ENCODE measurements at places on chromosomes 12 and 14.
A peak's percentile ranks its signal among the peaks of the same experiment; 100 is the strongest.

DNA sequence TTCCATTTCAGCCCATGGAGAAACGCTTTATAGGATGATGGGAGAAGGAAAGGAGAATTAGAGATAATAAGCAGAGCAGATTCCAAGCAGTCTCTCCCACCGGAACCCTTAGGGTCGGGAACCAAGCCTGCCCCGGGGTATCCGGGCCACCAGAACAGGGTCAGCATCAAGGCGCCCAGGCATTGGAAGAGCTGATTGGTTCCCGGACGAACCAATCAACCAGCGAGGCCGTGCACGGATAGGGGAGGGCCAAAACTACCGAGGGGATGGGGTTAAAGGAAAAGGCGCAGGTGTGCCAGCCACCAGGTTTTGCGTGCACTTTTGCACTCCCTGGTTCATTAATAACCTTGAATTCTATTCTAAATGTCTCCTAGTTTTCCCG, 1.7 kb downstream of the PPM1H start:
- no peak for DNase-seq

- no peak for DNase-seq
Observed at GRCh38 chr12:28582672-28583376, 392.6 kb downstream of the CCDC91 start.

DNA sequence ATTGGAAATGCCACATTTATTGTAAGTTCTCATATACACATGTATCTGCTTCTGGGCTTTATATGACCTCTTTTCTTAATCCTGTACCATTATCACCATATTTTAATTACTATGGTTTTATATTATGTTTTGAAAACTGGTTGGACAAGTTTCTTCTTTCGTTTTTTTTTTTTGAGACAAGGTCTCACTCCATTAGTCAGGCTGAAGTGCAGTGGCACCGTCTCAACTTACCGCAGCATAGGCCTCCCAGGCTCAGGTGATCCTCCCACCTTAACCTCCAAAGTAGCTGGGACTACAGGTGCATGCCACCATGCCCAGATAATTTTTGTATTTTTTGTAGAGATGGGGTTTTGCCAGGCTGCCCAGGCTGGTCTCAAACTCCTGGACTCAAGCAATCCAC, 44.6 kb downstream of the GALNT4 start:
- no peak for DNase-seq

DNA sequence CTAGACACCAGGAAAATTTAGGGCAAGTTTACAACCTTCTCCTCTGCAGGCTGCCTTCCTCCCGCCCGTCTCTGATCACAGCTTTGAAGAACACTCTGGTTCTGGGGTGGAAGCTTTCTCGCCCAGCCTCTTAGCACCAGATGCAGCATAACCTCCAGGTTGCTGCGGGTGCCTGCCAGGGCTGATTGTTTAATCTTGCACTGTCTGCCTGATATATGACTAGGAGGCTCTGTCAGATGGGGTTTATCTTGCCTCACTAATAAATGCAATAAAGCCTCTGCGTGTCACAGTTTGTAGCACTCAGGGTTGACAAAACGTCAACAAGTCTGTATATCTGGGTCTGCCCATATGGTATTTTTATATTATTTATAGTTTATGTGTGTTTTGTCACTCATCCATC, 388.2 kb downstream of the FUT8 start:
- DNase-seq, result no peak

DNA sequence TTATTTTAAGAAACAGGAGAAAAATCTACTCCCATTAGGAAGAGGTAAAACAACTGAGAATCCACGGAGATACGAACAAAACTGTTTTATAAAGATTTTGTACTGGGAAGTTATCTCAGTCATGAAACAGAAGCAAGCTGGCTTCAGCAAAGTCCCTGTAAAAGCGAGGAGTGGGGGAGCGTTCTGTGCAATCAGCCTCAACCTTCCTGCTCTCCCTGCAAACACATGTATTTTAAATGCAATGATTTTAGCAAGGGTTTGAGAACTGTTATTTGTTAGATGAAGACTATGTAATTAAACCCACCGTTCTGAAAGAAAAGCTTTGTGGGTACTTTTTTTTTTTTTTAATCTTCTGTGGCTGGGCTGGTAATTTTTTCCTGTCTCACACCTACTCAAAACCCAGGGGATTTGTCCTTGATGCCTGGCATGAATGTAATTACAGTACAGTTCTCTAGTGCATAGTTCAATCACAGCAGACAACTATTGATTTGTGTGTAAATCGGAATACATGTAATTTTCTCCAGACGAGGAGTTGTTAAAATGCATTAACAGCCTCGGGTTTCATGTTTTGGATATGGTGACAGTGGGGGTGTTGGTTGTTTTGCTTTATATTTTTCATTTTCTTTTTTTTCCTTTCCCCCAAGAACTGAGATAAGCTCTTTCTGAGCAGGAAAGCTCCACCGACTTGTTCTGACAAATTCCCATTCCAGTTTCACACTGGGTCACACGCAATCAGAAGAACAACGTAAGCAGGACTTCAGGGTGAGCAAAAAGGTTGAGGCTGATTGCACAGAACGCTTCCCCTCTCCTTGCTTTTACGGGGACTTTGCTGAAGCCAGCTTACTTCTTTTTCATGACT, 153.6 kb downstream of the PHLDA1 start:
- DNase-seq, result no peak

- no peak for DNase-seq
Observed at GRCh38 chr14:94022532-94023411, 3.4 kb upstream of the OTUB2 start.

GRCh38 chr12:68368327-68368726, 36.2 kb upstream of the MDM1 start:
- no peak for DNase-seq

GRCh38 chr12:71938728-71939385, at the start of gene TPH2:
Gene TPH2 (plus strand): TSS chr12:71938845. CDS start chr12:71938987, 142 bp downstream.
- peak; percentile 25 for DNase-seq

GRCh38 chr14:34098045-34098984, 147.4 kb upstream of the EGLN3 start:
- no peak for DNase-seq

DNA sequence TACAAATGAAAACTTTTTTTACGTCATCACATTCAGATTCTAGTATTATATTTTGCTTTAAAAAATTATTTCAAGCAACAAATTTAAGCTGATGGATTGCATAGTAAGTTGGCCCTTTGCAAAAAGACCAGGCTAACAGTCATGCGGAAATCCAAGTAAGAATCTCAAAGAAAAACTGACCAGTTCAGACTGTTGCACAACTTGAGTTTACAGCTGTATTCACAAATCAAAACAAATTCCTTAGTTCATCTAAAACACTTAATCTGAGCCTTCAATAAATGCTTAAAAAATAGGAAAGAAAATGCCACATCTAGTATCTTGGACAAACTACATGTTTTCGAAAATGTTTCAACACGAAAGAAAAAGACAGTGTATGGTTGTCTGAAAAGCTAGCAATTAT, 847 bp downstream of the CCDC59 start:
- DNase-seq, result no peak

- DNase-seq, result no peak
Observed at GRCh38 chr12:109288571-109288970, 20.5 kb downstream of the FOXN4 start.

GRCh38 chr12:30926243-30927221, at the start of gene TSPAN11:
Gene TSPAN11 (plus strand): TSS chr12:30926748. CDS start chr12:30953992, 27,244 bp downstream.
- DNase-seq, result peak; percentile 1

DNA sequence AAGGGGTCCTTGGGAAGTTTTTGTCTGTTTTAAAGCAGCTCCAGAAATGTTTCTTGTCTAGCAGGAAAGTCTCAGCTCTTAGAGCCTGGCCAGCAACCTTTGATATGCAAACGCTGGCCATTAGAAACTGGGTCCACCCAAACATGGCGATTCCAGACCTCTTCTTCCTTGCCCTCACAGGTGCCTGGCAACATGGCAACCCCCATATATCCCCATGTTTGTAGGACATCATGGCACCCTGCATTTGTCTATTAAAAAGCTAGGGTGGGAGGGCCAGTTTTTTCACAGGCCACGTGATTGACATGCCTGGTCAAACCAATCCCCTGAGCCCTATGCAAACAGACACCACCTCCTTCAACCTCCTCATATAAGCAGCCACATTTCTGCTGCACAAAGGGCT, 848.7 kb upstream of the FOXG1 start:
- no peak for DNase-seq

- no peak for DNase-seq
Observed at GRCh38 chr12:130073721-130074120, 88.5 kb upstream of the FZD10 start.

DNA sequence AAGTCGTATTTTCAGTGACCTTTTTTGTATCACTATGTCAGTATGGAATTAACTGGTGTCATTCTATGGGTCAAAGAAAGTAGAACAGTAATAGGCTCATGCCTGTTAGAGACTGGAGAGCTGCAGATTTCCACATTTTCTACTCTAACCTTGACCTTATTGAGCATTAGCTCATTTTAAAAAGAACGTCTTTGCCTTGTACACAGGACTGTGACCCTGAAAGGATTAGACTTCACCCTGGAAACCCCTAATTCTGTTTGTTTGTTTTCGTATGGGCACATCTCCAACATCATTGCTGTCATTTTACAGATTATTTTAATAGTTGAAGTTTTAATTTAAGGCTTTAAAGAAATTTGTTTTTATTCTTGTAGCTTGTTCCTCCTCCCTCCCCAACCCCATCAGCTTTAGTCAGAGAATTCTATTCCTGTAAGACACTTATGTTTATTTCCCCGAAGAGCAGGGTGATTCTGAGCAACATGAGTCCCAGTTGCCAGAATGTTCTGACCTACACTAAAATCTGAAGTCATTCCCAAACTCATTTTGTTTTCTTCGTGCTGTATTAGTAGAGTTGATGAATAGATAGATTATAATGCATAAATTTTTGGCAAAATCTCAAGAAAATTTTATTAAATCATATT, 451.3 kb downstream of the FOXG1 start:
- DNase-seq, result no peak

GRCh38 chr12:65857840-65858239, 33.6 kb downstream of the HMGA2 start:
- no peak for DNase-seq

- no peak for DNase-seq
Observed at GRCh38 chr12:111330800-111331752, 37.8 kb downstream of the PHETA1 start.

- DNase-seq, result peak; percentile 78
Observed at GRCh38 chr12:108633534-108634248, at the start of gene SELPLG. Gene SELPLG (minus strand): TSS chr12:108633894. CDS start chr12:108624307, 9,587 bp downstream.

GRCh38 chr12:98053202-98053601, 462.2 kb upstream of the TMPO start:
- DNase-seq, result no peak

DNA sequence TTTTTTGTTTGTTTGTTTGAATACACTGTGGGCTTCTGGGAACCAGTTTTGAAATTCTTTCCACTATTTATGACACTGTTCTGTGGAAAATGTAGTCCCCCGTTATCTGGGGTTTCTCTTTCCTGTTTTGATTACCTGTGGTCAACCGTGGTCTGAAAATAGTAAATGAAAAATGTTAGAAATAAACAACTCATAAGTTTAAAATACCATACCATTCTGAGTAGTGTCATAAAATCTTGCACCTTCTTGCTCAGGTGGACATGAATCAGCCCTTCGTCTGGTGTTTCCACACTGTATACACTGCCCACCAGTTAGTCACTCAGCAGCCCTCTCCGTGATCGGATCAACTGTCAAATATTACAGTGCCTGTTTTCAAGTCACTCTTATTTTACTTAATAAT, 5.1 kb upstream of the PAPOLA start:
- DNase-seq, result no peak

DNA sequence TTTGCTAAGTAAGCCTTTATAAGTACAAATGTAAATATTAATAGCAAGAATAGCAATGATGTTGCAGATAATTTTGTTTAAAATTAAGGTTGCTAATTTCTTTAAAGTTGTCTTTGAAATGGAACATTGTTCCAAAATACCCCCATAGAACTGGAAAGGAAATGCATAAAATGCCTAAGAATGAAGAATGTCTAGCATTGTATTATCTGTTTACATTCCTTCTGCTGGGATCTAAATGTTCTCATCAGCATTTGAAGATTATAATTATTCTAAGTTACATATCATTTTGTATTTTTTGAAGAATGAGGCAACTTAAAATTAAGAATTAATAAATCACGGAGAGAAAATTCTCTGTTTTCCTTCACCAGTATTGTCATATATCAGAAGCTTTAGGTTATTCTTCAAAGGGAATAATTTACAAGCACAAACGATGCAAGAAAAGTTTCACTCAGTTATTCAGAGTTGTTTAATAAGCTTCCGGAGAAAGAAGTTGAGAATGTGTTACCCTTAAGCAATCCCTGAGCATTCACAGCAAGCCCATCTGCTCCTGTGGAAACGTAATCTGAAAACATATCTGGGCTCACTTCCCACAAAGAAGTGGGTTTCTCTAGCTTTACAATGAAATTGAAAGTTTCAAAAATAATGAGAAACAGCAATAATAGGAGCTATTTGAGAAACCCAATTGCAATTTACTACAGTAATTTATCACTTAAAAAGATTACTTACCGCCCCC, 21.3 kb downstream of the SLC6A15 start:
- no peak for DNase-seq

DNA sequence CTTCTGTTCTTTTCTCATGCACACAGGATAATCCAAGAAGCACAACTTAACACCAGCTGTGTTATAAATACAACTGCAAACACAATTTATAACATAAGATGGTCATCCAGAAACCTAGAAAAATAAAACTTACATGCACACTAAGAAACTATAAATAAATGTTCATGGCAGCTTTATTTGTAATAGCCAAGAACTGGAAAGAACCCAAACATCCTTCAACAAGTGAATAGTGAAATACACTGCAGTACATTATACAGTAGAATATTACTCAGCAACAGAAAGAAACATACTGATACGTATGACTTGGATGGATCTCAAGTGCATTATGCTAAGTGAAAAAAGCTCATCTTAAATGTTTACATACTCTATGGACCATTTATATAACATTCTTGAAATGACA, 132.7 kb downstream of the SPTSSA start:
- no peak for DNase-seq

GRCh38 chr12:98591209-98591608, 2.3 kb upstream of the SLC25A3 start:
- DNase-seq, result no peak

DNA sequence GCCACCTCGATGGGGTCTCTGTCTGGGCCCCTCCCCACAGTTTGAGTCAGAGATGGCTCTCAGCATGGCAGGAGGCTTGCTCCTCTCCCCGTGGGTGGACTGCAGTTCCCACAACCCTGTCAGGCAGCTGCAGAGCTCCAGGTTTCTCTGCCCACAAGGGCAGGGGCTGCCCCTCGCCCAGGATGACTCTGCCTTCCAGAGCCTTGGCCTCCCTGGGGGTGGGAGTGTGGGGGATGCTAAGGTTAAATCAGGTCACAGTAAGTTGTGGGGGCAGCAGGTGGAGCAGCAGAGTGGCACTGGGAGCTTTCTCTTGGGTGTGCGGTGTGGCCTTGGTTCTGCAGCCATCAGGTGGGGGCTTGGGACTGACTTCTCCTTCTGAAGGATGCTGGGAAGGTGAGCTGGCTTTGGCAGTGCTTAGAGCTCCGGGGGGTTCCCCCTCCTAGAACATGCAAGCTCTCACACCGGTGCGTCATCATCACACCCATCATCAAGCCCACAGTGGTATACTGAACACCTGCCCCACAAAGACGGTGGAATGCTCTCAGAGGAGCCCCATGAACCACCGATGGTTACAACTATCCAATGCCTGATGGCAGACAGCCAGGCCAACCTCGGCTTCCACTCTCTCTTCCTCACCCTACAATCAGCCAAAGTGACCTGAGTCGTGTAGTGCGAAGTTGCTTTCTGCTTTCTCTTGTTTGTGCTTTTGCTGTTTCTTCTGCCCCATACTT, 39.7 kb downstream of the ERH start:
- DNase-seq, result peak; percentile 53

- no peak for DNase-seq
Observed at GRCh38 chr12:2672863-2673262, 121.9 kb upstream of the FKBP4 start.

Measured in stimulated activated CD8-positive, alpha-beta memory T cell treated with anti-CD3 and anti-CD28 coated beads, Interleukin-2, amount 100 ng/mL, for 48 hours (primary cell).